Motor neuron (in vitro differentiated cells): ENCODE measurements at places on chromosomes 7 and 10.

DNA sequence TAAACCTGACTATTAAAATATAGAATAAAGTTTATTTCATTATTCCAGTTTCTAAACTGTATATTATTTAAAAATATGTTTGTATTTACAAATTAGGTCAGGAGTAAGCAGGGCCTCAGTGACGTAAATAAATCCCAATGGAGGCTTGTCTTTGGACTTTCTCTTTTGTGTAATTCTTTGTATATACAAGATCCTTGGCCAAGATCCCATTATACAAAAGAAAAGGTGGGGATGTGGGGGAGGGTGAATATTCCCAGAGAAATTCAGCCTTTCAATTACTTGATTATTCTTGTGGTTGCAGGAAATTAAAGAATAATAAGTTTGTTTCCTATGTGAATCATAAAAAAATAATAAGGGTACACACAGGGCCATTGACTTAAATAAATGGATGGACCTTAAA is 178.7 kb upstream of the PRPS1L1 start:
- no peak for ATAC-seq

- no peak for ATAC-seq
Observed at GRCh38 chr7:115549910-115550309, 480.7 kb downstream of the TFEC start.

- ATAC-seq, result no peak
Observed at GRCh38 chr10:30774261-30774660, 144.7 kb upstream of the LYZL2 start.

- ATAC-seq, result peak; percentile 83
Observed at GRCh38 chr10:114779803-114780576, 41.6 kb upstream of the FHIP2A start.

GRCh38 chr10:102423372-102423968 is 2.8 kb downstream of the FBXL15 start:
- no peak for ATAC-seq

DNA sequence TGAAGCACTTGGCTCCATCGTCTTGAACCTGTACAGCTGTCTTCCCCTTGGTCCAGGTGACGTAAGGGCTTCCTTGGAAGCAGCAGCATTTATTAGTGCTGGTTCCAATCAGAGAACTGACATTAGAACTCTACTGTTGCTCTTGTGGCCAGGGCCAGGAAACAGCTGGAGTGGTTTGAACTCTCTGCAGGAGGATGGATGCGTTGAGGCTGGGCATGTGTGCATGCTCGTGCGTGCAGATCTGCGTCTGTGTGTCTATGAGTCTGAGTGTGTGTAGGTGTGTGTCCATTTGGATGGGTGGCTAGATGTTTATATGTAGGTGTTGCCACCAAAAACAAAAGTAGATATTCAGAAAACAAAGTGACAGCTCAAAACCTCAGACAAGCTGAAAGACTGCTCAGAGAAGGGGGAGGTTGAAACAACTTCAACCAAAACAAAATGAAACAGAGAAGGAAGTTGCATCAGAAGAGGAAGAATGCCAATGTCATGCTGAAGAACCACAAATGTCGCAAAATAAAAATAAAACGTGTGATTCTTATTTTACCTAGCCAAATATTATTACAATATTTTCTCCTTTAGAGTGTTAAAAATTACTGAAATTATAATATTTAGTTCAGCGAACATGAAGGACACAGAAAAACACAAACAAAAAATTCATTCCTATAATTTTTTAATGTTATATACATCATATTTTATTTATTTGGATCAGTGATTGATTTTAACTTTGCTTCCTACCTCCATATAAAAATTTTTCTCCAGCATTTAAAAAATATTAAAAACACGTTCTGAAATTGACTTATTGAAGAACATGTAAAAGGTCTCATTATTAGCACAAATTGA is 96.1 kb upstream of the MKLN1 start:
- ATAC-seq, result no peak

GRCh38 chr7:49805371-49806007 is 32.1 kb downstream of the VWC2 start:
- ATAC-seq, result no peak

DNA sequence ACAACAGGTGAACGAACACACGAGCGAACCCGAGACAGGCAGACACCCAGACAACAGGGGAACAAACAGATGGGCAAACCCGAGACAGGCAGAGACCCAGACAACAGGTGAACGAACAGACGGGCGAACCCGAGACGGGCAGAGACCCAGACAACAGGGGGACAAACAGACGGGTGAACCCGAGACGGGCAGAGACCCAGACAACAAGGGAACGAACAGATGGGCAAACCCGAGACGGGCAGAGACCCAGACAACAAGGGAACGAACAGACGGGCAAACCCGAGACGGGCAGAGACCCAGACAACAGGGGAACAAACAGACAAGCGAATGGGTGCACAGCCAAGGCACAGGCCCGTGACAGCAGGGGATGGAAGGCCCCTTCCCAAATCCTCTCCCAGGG is 264.7 kb downstream of the ELFN1 start:
- ATAC-seq, result no peak

DNA sequence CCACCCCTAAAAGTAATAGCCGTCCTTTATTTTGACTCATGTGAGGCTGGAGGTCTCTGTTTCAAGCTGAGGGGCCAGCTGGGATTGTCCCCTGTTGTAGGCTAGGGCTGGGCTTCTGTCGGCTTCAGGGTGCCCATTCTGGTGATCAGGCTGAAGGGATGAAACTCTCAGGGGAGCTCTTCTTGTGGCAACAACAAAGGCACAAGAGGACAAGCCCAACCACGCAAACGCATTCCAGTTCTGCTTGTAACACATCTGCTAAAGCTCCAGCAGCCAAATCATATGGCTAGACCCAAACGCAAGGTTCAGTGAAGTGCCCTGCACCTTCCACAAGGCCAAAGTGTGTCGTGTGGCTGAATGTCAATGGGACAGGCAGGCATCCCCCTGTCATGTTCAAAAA is 405.7 kb downstream of the INHBA start:
- no peak for ATAC-seq

GRCh38 chr10:58967551-58968388 is 208.7 kb upstream of the PHYHIPL start:
- peak; percentile 99 for ATAC-seq

GRCh38 chr7:65251851-65252620 is 121.6 kb upstream of the ZNF92 start:
- peak; percentile 91 for ATAC-seq

GRCh38 chr7:126856691-126857291 is 395.9 kb downstream of the GRM8 start:
- ATAC-seq, result no peak

- ATAC-seq, result peak; percentile 88
Observed at GRCh38 chr10:3424111-3424851, 251.7 kb upstream of the PITRM1 start.

DNA sequence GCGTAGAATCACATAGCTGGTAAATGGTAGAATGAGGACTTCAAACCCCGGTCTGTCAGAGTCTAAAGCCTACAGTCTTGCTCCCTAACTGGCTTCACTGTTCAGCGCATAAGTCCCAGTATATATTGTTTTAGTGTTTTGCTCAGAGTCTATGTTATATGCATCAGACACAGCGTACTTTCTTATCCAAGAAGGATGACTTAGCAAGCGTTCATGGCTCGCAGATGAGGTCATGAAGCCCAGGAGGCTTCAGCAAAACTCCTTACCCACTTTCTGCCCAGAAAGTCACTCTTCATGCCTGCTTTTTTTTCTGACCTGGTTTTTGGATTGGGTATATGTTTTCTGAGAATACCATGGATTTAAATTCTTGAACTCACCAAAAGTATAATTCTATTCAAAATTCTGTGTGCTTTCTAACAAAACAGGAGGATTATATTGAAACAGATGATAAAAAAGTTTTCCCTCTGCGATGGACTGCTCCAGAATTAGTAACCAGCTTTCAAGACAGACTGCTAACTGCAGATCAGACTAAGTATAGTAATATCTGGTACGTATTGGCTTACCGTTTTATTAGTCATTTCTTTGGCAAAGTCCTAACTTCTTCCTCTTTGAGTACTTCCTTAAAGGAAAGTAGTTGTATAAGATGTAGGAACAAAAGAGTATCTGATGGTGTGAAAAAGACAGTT is 24.6 kb upstream of the BHLHA15 start:
- no peak for ATAC-seq

DNA sequence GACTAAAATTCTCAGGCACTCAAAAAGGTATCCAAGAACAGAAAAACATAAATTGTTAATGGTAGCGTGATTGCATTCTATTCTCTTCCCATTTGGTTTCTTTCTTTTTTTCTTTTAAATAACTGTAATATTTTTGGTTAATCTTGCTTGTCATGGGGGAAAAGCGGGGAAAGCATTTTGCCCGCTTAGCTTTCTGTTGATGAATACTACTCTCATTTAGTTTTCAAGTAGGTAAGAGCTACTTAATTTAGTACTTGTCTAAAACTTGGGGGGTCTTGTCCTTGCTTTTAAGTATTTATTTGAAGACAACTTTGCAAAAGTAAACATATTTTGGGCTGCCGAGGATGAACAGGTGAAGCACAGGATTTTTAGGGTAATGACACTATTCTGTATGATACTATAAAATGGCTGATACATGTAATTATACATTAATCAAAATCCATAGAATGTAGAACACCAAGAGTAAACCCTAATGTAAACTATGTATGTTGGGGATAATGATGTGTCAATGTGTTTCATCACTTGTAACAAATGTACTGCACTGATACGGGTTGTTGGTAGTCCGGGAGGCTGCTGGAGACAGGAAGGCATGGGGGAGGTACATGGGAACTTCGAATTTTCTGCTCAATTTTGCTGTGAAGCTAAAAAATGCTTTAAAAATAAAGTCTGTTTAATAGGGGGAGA is 1.7 kb downstream of the TES start:
- no peak for ATAC-seq

DNA sequence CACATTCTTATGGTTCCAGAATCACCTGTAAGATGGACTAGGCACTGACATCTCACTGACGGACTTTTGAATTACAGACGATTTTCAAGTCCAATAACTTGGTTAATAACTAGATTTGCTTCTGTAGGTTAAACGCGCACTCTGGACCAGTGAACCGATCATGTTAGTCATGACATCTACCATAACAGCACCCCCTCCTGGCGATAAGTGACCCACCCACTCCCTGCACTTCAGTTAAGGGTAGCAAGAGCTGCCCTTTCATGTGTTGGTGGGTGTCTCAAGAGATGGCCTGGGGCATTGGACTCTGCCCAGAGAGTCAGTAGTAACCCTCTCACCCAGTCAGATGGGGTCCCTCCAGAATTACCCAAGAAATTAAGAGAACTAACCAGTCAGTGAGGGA is 12.9 kb downstream of the GRM8 start:
- no peak for ATAC-seq

DNA sequence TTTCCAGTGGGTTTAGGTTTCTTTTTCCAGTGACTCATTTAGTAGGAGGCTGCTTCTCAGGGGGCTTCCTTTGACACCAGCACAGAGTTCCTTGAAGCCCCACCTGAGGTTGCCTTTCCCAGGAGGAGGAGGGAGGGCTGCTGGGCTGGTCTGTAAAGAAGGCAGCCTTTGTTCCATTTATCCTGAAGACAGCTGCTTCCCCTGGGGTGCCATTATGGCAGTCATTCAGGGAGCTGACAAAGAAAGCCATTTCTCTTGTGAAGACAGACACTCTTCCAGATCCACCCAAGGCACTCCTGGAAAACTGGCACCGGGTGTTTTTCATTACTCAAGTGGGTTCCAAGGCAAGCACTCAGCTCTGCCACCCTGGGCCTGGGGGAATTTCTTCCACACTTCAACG is 54.0 kb downstream of the MTURN start:
- ATAC-seq, result no peak

DNA sequence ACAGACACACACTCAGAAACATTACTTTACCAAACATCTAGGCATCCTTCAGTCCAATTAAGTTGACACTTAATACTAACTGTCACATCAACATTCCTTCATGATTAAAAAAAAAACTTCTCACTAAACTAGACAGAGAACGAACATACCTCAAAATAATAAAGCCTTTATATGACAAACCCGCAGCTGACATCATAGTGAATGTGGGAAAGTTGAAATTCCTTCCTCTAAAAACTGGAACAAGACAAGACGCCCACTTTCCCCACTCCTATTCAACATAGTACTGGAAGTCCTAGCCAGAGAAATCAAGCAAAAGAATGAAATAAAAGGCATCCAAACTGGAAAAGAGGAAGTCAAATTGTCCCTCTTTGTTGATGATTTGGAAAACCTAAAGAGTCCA is 96.9 kb upstream of the PPP1R9A start:
- no peak for ATAC-seq

DNA sequence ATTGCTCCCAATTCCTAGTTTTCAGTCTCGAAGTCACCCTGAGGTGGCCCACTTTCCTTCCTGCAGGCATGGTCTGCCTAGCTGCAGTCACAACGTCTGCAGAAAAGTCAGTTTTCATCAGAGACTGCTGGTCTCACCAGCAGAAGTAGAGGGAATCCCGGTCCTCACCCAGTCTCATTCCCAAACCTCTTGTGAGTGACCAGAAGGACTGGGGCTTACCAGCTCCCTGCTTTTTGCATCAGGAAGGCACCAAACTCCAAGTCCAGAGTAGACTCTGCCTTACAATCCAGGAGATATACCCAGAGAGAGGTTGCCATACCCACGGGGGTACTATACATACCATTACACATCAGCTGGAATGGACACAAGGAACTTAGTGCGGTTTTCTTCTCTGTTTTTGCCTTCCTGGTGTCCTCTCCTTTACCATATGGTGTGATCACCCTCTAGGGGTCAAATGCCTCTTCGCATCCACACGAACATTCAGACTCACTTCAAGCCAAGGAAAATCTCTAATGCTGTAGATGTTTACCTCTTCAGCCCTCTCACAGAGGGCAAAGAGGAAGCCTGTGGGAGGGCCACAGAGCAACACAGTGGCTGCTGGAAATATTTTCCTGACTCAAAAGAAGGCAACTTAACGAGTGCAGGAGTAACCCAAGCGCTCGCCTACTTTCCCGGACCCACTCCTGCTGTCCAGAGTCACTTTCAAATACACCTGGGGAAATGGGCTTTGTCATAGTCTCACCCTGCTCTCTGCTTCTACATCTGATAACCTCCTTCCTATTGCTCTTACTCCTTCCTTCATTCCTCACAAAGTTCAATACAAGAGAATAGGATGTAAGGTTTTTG is 220.9 kb downstream of the C7orf25 start:
- peak; percentile 55 for ATAC-seq

GRCh38 chr7:24898691-24899090 is 81.3 kb downstream of the OSBPL3 start:
- no peak for ATAC-seq

- ATAC-seq, result no peak
Observed at GRCh38 chr10:48279081-48279751, 4.7 kb upstream of the FRMPD2 start.

- ATAC-seq, result no peak
Observed at GRCh38 chr7:17622451-17622850, 317.8 kb downstream of the SNX13 start.

GRCh38 chr10:112286837-112287818 is 3.9 kb downstream of the TECTB start:
- no peak for ATAC-seq

DNA sequence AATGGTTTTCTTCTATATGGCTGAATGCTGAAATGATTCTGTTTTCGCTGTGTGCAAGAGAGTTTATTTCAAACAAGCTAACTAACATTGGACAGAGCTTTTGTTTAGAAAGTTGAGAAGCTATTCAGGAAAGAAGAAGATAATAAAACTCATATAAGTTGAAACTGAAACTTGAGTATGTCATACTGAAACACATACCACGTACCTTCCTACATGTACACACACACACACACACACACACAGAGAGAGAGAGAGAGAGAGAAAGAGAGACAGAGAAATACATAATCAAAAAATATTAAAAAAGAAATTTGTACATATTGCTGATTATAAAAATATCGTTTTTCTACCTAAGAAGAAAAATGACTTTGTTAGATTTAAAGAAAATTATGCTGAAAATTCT is 561.9 kb upstream of the KCND2 start:
- ATAC-seq, result no peak

- no peak for ATAC-seq
Observed at GRCh38 chr7:155973451-155973997, 161.3 kb upstream of the SHH start.
